ENCODE measurements at places on chromosomes 5 and 9.

- no peak for DNase-seq
Measured at GRCh38 chr5:2698581-2698980, 52.9 kb downstream of the IRX2 start.

DNA sequence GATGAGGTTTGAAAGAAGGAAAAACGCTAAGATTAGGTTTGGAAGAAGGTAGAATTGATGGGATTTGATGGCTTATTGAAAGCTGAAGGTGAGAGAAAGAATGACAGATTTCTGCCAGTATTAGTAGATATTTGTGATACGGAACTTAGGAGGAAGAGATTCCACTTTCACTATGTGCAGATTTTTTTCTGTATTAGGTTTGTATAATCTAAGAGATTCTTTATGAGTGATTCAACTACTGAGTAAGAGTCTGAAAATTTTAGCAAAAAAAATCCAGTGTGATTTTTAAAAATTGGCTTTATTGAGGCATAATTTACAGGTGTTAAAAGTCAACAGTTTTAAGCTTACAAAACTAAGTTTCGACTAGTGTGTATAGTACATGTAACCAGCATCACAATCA, 54.1 kb downstream of the AP3S1 start:
- no peak for DNase-seq

- DNase-seq = no peak
Measured at GRCh38 chr9:105930011-105930627, 235.8 kb downstream of the TMEM38B start.

- DNase-seq = peak; percentile 48
Measured at GRCh38 chr9:114989600-114990410, 59.4 kb upstream of the TNFSF8 start.

DNA sequence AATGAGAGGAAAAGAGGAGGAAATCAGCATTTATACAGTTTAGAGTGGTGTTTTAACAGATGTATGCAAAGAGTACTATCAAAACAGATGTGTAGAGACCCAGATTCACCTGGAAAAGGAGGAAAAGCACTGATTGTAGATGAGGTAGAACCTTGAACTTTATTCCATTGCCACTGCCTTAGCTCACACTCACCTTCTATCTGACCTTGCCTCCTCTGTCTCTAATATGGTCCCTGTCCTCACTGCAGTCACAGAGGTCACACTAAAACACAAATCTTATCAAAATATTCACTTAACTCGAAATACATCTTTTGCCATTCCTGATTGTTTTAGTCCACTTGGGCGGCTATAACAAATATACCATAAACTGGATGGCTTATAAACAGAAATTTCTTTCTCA, 7.0 kb downstream of the GIN1 start:
- no peak for DNase-seq

DNA sequence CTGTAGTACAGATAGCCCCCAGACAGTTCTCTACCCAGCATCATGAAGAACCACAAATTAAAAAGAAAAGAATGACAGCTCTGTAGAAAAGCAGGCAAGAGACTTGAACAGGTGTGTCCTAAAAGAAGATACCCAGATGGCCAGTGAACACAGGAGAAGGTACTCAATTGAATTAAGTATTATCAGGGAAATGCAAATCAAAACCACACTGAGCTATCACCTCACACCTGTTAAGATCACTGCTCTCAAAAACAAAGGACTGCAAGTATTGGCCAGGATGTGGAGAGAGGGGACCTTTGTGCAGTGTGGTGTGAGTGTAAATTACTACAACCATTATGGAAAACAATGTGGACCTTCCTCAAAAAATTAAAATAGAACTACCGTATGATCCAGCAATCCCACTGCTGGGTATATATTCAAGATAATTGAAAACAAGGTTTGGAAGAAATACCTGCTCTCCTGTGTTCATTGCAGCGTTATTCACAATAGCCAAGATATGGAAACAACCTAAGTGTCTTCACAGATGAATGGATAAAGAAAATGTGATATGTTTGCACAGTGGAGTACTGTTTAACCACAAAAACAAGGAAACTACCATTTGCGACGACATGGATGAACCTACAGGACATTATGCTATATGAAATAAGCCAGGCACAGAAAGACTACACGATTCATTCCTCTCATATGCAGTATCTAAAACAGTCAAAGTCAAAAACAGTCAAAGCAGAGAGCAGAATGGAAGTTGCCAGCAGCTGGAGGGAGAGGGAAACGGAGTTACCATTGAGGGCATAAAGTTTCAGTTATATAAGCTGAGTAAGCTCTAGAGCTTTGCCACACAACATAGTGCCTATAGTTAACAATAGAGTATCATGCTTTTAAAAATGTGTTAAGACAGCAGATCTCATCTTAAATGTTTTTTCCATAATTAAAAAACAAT, 102.6 kb downstream of the WNK2 start:
- no peak for DNase-seq

DNA sequence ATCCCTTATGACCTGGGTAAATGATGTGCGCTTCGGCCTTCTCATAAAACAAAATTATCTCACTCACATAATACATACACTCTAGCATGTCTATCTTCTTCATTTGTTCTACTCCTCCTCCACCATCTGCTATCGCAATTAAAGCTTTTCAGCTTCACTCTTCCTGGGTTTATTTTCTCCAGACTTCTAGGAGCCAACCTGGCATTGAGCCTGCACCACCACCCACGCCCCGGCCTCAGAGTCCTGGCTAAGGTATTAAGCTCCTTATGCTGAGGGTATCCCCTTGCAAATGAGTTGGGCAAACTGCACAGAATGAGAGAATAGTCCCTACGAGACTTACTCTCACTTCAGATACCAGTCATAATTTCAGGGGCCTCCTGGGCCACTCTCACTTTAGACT, 236.1 kb upstream of the CDH12 start:
- DNase-seq = no peak

DNA sequence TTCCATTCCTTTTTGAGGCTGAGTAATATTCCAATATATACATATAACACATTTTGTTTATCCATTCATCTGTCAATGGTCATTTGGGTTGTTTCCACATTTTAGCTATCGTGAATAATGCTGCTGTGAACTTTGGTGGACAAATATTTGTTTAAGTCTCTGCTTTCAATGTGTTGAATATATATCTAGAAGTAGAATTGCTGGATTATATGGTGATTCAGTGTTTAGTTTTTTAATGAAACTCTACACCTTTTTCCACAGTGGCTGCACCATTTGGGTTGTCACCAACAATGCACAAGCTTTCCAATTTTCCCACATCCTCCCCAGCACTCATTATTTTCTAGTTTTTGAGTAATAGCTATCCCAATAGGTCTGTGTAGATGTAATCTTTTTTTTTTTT, 69.5 kb downstream of the ACTBL2 start:
- DNase-seq = no peak

GRCh38 chr9:121944711-121945191, 148.4 kb downstream of the TTLL11 start:
- DNase-seq = no peak

GRCh38 chr5:3842591-3842990, 247.0 kb downstream of the IRX1 start:
- DNase-seq = no peak

GRCh38 chr9:123084256-123084655, 50.8 kb downstream of the GPR21 start:
- DNase-seq = no peak

- no peak for DNase-seq
Measured at GRCh38 chr9:137491735-137492432, 32.8 kb upstream of the NSMF start.
